ENCODE measurements at places on chromosomes 5 and 9.

DNA sequence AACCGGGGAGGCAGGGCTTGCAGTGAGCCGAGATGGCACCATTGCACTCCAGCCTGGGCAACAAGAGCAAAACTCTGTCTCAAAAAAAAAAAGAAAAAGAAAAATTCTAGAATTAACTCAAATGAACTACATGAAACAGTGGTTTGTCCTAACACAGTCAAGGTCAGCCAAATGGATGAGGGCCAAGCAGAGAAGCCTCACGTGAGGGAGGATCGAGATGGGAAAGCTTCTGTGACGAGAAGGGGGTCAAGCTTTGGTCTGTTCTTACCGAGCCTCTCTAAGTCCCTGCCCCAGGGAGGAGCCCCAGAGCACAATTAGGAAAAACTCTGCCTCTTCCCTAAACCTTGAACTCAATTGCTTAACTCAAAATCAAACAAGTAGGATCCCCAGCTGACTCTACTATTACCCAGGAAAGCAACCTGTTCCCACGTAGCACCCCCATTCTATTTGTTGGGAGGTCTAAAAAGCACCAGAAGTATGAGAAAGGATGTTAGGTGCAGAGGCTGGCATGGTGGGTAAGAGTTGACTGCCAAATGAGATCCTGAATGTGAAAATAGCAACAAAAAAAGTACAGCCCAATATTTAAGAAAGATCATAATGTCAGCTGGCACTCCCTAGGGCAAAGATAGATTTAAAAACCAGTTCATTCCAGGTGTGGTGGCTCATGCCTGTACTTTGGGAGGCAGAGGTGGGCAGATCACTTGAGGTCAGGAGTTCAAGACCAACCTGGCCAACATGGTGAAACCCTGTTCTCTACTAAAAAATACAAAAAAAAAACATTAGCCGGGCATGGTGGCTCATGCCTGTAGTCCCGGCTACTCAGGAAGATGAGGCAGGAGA lies 7.2 kb downstream of the ALDH7A1 start:
- DNase-seq = no peak

- DNase-seq = peak; percentile 19
Measured at GRCh38 chr9:88258024-88258423, 119.7 kb upstream of the SPATA31C2 start.

DNA sequence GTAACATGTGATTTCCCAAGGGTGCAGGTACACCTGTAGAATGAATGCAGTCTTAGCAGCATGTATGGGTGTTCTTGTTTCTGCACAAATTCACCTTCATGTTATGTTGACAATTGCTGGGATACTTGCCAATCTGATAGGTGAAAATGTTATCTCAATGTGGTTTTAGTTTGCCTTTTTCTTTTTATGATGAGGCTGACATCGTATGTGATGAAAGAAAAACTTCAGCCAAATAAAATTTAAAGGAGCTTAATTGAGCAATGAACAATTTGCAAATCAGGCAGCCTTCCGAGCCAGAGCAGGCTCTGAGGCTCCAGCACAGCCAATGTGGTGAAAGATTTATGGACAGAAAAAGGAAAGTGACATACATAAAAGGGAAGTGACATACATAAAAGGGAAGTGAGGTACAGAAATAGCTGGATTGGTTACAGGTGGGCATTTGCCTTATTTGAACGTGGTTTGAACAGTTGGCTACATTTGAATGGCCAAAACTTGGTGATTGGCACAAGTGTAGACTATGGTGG lies 10.5 kb downstream of the TAL2 start:
- DNase-seq = no peak

GRCh38 chr9:92377876-92378275 lies 26.5 kb downstream of the OGN start:
- DNase-seq = no peak

- DNase-seq = no peak
Measured at GRCh38 chr5:32326216-32326772, 13.6 kb upstream of the MTMR12 start.

DNA sequence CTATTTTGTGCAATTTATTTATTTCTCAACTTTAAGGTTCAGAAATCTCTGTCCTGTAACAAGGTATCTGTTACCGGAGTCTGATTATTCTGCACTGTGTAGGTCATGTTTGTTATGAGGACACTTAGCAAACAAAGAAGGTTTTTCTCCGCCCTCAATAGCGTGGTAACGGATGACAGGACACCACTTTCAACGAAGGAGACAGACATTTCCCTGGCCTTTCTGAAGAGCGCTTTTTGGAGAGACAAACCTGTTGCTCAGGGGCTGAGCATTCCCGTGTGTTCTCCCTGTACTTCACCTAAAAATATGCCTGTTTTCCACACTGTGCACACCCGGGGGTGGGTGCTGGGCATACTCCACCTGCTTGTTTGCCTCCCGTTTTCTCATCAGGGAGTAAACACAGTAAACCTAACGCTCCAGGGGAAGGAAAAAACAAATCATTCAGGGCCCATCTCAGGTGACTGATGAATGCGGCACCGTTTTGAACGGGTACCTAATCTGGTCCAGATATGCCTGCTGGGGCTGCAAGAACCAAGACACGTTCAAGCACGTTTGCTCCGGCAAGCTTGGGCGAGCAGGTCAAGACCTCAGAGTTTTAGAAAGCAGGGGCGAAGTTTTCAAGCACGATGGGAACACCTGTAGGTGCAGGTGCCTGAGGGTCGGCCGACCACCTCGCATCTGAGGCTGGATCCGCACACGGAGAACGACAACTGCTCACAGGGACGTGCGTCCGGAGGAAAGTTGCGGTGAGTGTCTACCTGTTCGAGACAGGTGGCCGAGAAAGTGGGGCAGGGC lies 859 bp downstream of the RETREG1 start:
- no peak for DNase-seq

DNA sequence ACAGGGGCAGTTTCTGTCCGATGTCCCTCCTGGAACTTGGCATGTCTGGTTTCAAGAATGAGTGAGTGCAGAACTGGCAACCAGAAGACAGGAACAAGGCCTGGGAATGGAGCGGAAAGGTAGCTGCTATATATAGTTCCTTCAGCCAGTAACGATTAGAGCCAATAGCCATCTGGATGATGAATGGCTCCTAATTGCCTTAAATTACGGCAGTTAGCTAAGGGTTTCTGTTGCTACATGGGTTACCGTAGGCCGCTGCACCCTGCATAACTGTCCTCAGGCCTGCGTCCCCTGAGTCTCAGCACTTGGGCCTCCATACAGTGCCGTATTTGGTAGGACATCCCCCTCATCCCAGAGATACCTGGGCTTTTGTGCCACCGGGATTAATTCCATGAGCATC lies 29.4 kb downstream of the WWC1 start:
- DNase-seq = no peak

- DNase-seq = no peak
Measured at GRCh38 chr9:16254674-16255073, 615.8 kb downstream of the BNC2 start.

Measured in ACHN (cell line).